ENCODE measurements at places on chromosomes 5 and 9. TPM values are rescaled to one million over a fixed set of nuclear protein-coding genes. Genes with fewer than 3 reads are reported as not detected.

FYB1 gene
- total RNA-seq, result 0.12 TPM

NSD1 gene
- total RNA-seq, result 47.0 TPM

IRX4 gene
- total RNA-seq, result not detected

ANKRD34B gene
- not detected for total RNA-seq

IGIP gene
- total RNA-seq, result 8.2 TPM

EPB41L4B gene
- total RNA-seq, result 0.12 TPM

PCDHGA10 gene
- 5.2 TPM for total RNA-seq

SPINK1 gene
- 0.33 TPM for total RNA-seq

NPR3 gene
- 17.8 TPM for total RNA-seq

KIF4B gene
- under 0.01 TPM for total RNA-seq

GAPT gene
- total RNA-seq, result not detected

NMUR2 gene
- total RNA-seq, result not detected

SLF1 gene
- 13.2 TPM for total RNA-seq

NPR2 gene
- 27.6 TPM for total RNA-seq

SPATA31E1 gene
- total RNA-seq, result under 0.01 TPM

TAF1L gene
- under 0.01 TPM for total RNA-seq

TOR4A gene
- 38.7 TPM for total RNA-seq

PDZD2 gene
- 0.44 TPM for total RNA-seq

LCN1 gene
- total RNA-seq, result not detected

MAP1B gene
- total RNA-seq, result 215 TPM

ADAMTSL2 gene
- total RNA-seq, result not detected

MTREX gene
- 214 TPM for total RNA-seq

UBE2QL1 gene
- 0.11 TPM for total RNA-seq

ACER2 gene
- total RNA-seq, result 1.8 TPM

ZFP2 gene
- 0.22 TPM for total RNA-seq

LECT2 gene
- not detected for total RNA-seq

CYSRT1 gene
- 0.55 TPM for total RNA-seq

LCN15 gene
- total RNA-seq, result not detected

GKAP1 gene
- 1.1 TPM for total RNA-seq

ATP6V1G1 gene
- 114 TPM for total RNA-seq

KIF27 gene
- total RNA-seq, result 4.3 TPM

CTXN3 gene
- total RNA-seq, result not detected

FOXD4 gene
- total RNA-seq, result not detected

DENND1A gene
- total RNA-seq, result 23.4 TPM

ARL14EPL gene
- 0.89 TPM for total RNA-seq

COQ4 gene
- 28.0 TPM for total RNA-seq

TSC1 gene
- 46.7 TPM for total RNA-seq

PRRX2 gene
- total RNA-seq, result 2.0 TPM

BARHL1 gene
- not detected for total RNA-seq

TAF11L10 gene
- total RNA-seq, result not detected

BHMT gene
- not detected for total RNA-seq

TMEM215 gene
- total RNA-seq, result not detected

AK8 gene
- total RNA-seq, result 0.75 TPM

PURA gene
- total RNA-seq, result 22.7 TPM

SPINK4 gene
- not detected for total RNA-seq

SLC6A19 gene
- total RNA-seq, result not detected

PCDHGA6 gene
- 3.2 TPM for total RNA-seq

FBXO4 gene
- 11.1 TPM for total RNA-seq

SYK gene
- total RNA-seq, result not detected

GABRA6 gene
- not detected for total RNA-seq

PCSK5 gene
- total RNA-seq, result 6.4 TPM

SLC1A1 gene
- 15.7 TPM for total RNA-seq

GALNT12 gene
- total RNA-seq, result 69.5 TPM

FOXD4L5 gene
- not detected for total RNA-seq

NR5A1 gene
- total RNA-seq, result not detected

MEGF9 gene
- 5.1 TPM for total RNA-seq

CAMK2A gene
- 1.8 TPM for total RNA-seq
